ENCODE measurements at places on chromosomes 11 and 22. TPM values are rescaled to one million over a fixed set of nuclear protein-coding genes. Genes with fewer than 3 reads are reported as not detected.

The NUP98 gene
- polyA plus RNA-seq = 37.0 TPM

The XPNPEP3 gene
- 3.3 TPM for polyA plus RNA-seq

The TUB gene
- polyA plus RNA-seq = 0.25 TPM

The HBB gene
- polyA plus RNA-seq = 11.3 TPM

The GGT5 gene
- 13.7 TPM for polyA plus RNA-seq

The OR8G1 gene
- not detected for polyA plus RNA-seq

The INPP5J gene
- 0.36 TPM for polyA plus RNA-seq

The HMOX1 gene
- 20.5 TPM for polyA plus RNA-seq

GRCh38 chr22:47569389-47570299, 807.2 kb downstream of the TBC1D22A start:
- DNase-seq = no peak

DNA sequence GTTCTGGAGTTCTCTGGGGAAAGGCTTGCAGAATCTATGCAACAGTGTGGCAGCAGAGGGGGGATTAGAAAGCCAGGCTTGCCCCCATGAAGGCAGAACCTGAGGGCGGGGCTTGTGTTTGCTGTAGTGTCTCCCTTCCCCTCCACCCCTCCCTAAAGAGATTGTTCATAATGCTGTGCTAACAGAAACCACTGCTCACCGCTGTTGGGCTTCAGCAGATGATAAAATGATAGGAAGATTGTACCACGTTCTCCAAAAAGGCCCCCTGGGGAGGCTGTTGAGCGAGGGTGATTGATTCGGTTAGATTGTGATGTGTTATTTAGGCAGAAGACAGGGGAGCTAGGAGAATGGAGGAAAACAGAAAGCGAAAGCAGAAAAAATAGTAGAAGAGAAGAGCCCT, 215.2 kb upstream of the NCAM1 start:
- no peak for DNase-seq

DNA sequence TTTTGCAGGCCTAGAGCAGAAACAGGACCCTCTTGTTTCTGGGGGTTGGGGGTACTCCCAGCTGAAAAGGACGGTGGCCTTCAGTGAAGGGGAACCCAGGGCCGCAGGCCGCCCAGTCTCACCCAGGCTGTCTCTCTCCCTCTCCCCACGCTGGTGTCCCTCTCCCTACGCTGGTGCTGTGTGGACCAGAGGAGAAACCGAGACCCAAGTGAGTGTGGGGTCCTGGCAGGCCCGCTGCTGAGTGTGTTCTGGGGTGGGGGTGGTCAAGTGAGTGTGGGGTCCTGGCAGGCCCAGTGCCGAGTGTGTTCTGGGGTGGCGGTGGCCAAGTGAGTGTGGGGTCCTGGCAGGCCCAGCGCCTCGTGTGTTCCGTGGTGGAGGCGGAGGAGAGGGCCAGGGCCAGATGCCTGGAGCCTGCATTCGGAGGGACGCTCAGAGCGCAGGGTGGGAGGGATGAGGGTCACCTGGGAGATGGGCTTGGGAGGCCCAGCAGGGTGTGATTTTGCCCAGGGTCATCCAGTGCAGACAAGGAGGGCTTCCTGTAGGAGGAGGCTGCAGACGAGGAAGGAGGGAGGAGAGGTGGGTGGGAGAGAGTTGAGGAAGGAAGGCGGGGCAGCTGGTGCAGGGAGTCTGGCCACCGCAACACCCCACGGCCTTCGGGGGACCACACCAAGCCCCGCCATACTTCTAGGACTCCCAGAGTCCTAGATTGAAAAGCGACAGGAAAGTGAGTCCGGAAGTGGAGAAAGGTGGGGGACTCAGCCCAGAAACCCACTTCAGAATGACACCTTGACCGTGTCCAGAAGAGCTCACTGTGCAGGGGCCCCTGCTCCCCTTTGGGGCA, 10.3 kb downstream of the TNNT3 start:
- no peak for DNase-seq

DNA sequence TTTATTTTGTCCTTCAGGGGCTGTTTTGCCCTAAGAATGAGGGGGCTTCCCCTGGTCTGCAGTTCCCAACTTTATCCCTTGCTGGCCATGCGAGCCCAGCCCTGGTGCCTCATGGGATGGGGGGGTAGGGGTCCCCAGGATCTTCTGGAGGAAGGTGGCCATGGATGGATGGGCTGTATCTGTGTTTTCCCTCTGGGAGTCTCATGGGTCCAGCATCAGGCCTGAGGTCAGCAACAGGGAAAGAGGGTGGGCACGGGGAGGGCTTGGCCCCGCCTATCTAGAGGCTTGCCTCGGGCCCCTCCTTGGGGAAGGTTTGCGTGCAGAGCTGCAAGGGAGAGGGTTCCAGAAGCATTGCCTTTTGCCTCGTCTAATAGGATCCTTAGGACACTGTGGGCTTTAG, 10.8 kb upstream of the ADORA2A start:
- no peak for DNase-seq

DNA sequence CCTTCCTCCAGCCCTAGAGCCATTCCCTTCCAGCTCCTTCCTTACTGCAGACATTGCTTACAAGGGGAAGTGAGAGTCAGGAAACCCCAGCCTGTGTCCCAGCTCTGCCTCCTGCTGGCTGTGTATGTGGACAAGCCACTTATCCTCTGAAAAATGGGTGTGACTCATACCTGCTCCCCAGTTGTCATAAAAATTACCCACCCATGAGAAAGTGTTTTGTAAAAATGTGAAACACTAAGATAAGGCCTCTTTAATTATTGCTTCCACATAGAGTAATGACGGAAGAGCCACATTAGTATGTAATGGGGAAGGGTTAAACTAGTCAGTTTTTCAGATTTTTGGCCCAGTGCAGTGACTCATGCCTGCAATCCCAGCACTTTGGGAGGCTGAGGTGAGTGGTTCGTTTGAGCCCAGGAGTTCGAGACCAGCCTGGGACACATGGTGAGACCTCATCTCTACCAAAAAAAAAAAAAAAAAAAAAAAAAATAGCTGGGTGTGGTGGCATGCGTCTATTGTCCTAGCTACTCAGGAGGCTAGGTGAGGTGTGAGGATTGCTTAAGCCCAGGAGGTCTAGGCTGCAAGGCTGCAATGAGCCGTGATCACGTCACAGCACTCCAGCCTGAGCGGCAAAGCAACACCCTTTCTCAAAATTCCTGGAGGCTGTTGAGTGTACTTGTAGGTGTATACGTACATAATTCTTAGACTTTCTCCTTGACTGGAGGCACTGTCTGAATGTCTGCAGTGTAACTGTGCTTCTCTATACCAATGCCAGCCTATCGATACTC, 84.9 kb downstream of the CTTN start:
- DNase-seq = no peak

DNA sequence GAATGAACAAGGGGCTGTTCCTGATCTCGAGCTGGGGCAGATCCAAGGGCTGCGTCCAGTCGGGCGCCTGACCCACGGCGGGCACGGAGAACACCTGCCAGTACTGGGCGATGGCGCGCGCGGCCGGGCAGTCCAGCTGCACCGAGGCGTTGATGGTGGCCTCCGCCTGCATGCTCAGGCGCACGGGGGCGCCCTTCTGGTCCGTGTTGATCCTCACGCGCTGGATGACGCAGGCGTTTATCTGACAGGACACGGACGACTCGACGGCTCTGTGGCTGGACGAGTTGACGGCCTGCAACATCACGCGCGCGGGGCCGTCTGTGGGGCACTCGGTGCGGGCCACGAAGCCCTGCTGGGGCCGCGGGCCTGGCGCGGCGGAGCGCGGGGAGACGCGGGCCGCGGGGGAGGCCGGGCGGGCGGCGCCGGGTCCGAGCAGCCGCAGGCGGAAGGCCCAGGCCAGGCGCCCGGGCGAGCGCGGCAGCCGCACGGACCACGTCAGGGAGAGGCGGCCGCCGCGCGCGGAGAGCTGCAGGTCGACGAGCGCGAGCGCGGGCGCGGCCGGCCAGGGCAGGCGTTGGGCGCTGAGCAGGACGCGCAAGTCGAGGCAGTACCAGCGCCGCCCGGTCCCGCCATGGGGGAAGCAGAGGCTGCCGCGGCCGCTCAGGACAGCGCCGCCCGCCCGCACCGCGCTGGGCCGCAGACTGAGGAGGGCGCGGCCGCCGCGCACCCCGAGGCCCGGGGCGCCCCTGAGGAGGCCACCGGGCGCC, 511 bp downstream of the PKDREJ start:
- DNase-seq = peak; percentile 77

DNA sequence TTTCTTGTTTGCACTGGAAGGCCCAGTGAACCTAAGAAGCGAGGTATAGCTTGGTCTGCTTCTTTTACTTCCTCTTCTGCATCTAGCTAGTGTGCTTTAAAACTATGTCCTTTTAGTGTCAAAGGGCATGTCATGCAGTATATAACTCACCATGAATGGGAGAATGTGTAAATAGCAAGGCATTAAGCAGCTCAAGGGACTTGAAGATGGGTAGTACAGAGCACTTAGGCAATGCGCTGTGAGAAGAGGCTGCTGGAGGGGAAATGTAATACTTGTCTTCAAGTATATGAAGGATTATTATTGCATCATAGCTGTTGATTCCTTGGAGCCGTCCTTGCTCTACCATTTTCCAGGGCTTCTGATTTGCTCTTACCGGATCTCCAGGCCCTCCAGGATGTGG, 7.6 kb downstream of the MAML2 start:
- no peak for DNase-seq

GRCh38 chr22:46851941-46852340, 89.5 kb downstream of the TBC1D22A start:
- DNase-seq = no peak

GRCh38 chr22:29202212-29203192, 3.2 kb upstream of the EMID1 start:
- DNase-seq = peak; percentile 56

All from psoas muscle (tissue), 8 donors.